ENCODE measurements at places on chromosomes 1 and 21.
A peak's percentile ranks its signal among the peaks of the same experiment; 100 is the strongest.

GRCh38 chr1:77540501-77541161 is 141.8 kb downstream of the ZZZ3 start:
- DNase-seq = no peak

DNA sequence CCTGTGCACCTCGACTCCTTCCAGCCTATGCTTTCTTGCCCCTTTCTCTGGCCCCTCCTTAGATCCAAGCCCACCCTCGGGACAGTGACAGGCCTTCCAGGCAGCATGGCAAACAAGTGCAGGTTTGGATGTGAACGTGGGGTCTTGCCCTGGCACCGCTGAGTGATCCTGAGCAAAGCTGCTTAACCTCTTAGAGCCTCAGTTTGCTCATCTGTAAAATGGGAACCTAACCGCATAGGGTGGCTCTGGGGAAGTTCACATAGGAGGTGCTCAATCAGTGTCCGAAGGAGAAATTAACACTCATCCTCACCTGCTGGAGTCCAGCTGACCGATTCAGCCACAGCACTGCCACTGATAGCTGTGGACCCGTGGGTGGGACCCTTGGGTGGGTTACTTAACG is 7.2 kb downstream of the MFAP2 start:
- no peak for DNase-seq

GRCh38 chr21:15433091-15433490 is 296.7 kb upstream of the USP25 start:
- no peak for DNase-seq

DNA sequence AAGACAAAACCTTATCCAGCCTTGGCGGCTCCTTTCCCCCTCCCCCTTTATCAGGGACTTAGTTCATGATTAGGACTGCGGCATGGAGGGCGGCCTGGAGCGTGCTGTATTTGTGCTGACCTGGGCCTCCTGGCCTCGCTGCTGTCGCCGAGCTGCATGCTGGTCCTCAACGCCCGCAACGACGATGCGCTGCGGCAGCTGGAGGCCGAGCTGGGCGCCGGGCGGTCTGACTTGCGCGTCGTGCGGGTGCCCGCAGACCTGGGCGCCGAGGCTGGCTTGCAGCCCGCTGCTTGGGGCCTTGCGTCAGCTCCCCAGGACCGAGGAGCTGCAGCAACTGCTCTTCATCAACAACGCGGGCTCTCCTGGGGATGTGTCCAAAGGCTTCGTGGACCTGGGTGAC is 70.9 kb downstream of the TM2D1 start:
- DNase-seq = no peak

GRCh38 chr1:240732390-240732789 is 120.4 kb upstream of the GREM2 start:
- DNase-seq = no peak

DNA sequence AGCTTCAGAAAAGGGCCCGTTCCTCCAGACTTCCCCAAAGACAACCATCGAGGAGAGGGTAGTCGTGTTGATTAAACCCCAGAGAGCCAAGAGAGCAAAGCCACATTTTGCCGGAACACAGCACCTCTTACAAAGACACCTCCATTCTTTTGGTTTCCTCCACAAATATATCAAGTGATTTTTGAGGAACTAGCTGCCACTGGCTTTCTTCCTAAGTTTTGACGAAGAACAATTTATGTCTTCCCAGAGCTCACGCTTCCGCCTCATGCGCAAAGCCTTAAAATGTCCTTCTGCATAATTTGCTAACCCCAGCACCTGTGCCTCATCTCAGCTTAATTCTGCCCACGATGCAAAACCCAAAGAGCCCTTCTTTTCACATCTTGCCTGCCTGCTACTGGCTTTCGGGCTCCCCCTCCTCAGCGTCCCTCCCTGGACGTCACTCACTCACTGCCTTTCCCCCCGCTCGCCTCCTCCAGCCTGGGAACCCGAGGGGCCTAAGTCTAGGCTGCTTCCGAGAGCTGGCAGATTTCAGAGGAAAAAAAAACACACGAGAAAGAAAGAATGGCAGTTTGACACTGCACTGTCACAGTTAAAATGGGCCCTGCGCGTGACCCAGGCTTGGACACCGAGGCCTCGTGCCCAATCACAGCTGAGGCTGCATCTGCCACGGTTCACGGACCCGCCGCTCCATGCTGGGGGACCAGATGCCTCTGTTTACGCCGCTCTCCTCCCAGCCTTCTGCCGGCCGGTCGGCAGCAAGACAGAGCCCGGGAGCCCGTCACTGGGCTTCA is 77.6 kb upstream of the IFNAR2 start:
- no peak for DNase-seq

GRCh38 chr1:21837476-21837875 is 25.4 kb downstream of the LDLRAD2 start:
- DNase-seq = no peak

GRCh38 chr1:75085931-75086330 is 48.3 kb upstream of the LHX8 start:
- no peak for DNase-seq

DNA sequence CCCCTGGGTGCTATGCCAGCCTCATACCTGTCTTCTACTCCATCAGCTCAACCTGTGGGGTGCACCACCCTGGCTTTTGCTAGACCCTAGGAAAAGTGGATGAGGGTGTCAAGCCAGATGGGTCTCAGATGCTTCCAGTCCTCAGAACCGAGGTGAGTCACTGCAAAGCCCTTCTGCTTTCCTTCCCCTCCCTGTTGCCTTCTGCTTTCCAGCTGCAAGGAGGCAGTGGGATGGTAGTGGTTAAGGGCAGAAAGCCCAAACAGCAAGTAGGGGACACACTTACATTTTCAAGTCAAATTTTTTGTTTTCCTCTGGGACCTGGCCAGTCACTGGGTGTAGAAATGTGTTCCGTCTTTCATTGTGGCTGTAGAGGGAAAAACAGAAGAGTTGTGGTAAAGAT is 60.7 kb upstream of the GOLT1A start:
- DNase-seq = no peak

DNA sequence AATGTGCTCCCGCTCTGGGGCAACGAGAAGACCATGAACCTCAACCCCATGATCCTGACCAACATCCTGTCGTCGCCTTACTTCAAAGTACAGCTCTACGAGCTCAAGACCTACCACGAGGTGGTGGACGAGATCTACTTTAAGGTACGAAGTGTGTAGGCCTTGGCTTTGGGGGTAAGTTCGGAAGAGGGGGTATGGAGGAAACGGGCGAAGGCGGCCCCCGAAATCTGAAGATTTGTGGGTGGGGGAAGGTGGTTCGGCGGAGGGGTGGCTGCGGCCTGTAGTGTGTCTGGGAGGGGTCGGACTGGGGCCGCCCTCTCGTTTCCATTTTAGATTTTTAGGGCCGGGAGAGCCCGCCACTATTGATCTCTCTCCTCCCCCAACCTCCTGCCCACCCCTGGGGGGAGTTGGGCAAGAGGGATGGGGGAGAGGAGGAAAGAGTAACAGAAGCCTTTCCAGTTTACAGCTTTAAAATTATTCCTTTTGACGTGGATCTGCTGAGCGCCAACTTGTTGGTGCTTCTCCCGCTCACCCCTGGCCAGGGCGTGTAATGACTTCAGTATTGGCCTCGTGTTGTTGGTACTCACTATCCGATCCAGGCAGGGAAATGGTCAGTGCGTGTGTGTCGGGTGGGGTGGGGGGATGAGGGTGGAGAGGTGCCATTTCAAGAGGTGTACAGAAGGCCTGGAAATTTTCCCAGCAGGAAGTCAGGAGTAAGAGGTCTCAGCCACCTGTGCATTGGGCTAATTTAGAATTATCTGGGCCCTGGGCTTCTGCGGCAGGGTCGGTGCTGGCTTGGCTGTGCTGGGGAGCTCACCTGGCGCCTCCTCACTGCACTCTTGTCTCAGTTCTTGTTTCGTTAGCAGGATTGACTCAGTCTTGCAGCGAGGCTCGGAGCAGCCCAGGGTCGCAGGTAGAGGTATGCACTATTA is 880 bp downstream of the PRPF38B start:
- DNase-seq = peak; percentile 22

DNA sequence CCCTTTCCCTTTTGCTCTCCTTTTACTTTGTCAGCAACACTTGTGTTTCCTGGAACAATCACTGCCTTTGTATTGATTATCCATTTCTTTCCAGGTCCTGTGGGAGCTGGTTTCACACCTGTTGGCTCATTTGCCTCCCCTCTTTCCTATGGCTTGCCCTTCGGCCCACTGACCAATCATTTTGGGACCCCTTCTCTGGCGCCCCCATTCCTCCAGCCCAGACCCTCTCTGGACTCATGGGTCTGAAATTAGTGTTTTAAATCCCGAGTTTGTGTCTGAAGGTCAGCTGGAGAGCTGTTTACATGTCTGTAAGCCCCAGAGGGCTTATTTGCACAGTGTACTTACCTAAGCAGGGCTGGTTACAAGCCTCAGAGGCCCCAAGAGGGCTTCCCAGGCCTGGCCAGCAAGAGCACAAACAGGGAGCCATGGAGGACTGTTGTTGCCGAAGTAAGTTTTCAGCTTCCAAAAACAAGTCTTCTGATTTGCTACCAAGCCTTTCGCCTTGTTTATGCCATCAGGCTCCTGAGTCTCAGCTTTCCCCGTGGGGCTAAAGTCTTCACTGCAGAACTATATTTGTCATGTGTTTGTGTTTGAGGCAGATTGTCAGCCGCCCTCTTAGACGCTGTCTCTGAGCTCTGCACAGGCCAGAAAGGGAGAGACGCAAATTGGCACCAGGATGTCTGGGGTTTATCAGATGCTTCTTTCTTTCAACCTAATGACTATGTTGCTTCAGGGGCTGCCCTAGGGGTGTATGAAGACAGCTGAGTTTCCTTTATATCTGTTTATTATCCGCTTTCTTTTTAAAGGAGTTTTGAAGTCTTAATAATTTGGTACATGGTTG is 93.0 kb downstream of the ATP1A1 start:
- no peak for DNase-seq

GRCh38 chr1:219177363-219177762 is 3.7 kb downstream of the LYPLAL1 start:
- no peak for DNase-seq

DNA sequence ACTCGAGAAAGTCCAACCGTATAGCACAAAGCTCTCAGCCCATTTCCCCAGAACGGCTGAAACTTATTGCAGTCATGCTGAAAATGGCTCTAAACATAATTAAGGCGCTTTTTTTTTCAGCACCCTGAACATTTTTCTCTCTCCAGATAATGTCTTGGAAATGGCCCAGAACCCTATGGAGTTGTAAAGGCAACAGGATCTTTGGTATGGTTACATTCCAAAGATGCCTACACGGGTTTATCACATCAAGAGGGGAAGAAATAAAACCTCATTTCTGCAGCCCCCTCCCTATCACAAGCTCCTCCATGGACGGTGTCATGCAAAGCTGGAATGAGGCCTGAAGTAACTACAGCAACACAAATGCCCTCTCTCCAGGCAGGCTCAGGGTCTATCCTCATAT is 126.4 kb upstream of the GALNT2 start:
- no peak for DNase-seq

DNA sequence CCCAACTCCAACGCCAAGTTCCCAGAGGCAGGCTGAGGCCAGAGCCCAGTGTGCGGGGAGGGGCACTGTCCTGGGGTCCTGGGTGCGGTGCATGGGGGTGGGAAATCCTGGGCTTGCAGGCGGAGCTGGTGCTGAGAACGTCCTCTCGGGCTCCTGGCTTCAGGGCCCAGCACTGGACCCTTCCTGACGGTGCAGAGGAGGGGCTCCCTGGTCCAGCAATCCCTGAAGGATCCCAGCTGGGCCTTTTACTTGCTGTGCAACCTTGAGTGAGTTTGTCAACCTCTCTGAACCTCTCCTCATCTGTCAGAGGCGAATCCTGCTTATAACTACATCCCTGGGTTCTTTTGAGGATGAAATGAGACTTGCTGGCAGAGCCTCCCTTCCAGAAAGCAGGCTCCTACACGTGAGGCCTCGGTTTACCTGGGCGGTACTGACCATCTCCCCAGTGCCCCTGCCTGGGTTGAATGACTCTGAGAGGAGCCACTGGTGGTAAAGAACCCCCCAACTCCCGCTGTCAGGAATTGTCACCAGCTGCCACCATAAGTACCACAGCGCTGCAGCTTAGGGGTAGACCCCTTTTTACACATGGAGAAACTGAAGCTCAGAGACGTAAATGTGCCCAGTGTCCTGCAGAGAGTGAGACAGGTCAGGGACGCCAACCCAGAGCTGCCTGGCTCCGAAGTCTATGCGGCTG is 77.3 kb downstream of the DHRS3 start:
- no peak for DNase-seq

DNA sequence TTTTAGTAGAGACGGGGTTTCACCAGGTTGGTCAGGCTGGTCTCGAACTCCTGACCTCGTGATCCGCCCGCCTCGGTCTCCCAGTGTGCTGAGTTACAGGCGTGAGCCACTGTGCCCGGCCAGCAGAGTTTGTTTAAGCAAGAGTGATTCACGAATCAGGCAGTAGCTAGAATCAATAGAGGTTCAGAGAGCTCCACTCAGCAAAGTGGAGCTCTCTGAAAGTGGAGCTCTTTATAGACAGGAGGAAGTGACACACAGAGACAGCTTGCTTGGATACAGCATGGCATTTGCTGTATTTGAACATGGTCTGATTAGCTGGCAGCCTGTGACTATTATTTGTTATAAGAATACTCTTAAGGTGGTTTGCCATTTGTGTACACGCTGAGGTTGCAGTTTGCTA is 27.1 kb upstream of the CD34 start:
- no peak for DNase-seq

GRCh38 chr21:38797470-38797869 is 8.3 kb upstream of the ETS2 start:
- no peak for DNase-seq

DNA sequence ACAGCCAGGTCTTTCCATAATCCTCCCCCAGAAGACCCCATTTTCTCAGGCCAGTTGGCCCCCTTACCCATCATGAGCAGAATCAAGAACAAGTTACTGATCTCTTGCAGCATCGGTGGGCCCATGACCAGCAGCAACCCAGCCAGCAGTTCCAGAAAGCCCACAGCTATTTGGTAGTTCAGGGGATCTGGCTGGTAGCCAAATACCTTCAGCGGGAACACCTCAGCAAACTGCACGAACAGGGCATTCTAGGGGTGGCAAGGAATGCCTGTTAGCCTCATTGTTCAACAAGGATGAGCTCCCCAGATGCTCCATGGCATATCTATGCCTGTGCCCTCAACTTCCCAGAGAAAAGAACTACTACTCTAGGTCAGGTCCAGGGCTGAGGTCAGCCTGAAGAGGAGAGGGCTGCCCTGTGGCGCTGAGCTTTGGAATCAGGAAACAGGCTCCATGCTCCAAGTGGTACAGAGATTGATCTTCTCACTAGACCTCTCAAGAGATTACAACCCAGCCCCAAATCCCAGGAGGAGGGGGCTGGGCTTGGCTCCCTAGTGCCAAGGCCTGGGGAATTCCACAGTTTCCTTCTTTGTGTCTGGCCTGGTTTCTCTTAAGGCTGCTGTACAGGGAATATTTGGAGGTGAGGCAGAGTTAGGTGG is 1.3 kb downstream of the TMEM35B start:
- no peak for DNase-seq

GRCh38 chr1:84433258-84434080 is 35.2 kb downstream of the DNASE2B start:
- no peak for DNase-seq

Measured in stimulated activated CD8-positive, alpha-beta memory T cell treated with anti-CD3 and anti-CD28 coated beads, Interleukin-12 subunit alpha, Interleukin-12 subunit beta, amount 100 ng/mL, for 4 hours (primary cell).